ENCODE measurements at places on chromosomes 3 and 15.

DNA sequence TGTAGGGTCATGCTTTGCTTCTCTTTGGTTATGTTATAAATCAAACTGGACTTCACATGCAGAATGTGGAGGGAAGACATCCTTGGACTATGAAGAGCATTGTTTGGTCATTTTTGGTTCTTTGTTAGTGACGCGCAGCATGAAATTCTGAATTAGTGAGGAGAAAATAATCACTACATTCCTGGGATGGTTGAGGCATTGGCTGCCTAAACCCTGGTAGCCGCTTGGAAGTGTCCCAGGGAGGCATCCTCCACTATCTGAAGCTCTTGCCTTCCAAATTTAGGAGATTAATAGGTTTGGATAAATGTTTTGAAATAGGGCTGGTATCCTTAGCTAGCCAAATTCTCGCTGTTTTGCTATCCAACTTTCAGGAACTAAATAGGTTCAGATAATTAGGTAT, 96.2 kb downstream of the CLSTN2 start:
- DNase-seq = no peak

DNA sequence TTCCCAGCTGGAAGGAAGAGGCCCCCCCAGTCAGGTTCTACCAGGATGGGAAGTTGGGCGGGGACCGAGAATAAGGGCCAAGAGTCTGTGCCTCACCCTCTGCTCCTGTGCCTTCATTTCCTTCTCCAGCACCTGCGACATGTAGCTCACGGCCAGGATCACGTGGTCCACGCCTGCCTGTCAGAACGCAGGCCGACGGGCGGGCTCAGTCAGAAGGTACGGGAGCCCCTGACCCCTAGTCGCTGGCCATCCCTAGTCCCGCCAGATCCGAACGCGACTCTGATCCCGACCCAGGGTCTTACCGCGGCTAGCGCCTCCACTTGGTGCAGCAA, 489 bp downstream of the GMPPB start:
- DNase-seq = peak; percentile 59

DNA sequence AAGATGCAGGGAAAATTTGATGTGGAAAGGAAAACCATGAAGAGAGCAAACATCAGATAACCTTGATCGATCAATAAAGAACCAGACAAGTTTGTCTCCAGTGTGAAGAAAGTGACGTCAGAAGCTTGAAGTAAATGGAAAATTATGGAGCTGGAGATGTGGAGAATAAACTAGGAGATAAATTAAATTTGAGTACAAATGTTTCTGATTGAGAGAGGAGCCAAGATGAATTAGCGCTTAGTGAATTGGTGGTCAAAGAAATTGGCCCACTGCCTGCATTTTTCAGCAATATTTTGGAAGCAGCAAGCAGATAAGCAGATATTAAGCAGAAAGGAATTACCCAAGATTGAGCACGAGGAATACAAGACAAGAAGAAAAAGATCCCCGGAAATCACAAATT, 567.3 kb upstream of the ZNF385D start:
- no peak for DNase-seq

DNA sequence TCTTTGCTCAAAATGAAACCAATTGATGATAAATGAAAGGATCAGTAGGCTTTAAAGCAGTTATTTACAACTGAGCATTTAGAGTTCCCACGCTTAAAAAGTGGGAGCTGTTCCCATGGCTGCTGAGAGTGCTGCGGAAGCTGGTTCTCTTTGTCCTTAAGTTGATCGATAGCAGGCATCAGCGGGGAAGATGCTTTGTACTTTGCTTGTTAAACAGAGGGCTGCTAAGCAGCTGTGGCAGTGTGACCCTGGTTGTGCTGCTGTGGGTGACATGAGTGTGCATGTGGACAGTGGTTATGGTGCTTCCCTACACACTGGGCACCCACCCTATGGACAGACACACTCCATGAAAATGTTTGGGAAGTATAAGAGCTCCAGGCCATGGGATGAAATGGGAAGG, 96.3 kb downstream of the PTPRG start:
- DNase-seq = no peak

GRCh38 chr3:66037986-66038369, 740 bp downstream of the MAGI1 start:
- DNase-seq = no peak
